ENCODE measurements at places on chromosomes 13 and 19.

DNA sequence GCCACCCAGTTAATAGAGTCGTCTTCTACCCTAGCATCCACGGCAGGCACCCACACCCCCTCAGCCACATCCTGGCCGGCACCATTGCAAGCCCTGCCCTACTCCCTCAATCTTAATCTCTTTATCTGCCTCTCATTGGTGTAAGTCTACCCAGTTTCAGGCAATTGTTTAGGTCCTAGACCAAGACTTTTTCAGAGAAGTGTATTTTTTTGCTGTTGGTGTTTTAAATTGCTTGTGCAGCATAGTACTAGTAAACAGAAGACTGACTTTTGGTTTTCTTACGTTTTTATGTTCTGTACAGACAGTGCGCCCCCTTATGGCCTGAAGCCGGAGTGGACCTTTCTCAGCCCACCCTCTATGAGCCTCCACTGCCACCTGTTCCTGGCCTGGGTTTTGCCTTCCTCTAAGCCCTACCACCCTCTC, 2.3 kb upstream of the LCP1 start:
- peak; percentile 72 for DNase-seq

DNA sequence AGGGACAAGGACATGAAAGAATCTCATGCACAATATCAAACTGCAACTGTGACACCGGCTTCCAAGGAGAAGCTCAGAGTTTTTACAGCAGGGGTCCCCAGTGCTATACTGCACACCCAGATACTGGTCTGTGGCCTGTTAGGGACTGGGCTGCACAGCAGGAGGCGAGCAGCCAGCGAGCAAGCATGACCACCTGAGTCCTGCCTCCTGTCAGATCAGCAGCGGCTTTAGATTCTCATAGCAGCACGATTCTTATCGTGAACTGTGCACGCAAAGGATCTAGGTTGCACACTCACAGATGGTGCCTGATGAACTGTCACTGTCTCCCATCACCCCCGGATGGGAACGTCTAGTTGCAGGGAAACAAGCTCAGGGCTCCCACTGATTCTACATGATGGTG, 13.1 kb upstream of the CD22 start:
- DNase-seq = no peak

- DNase-seq = no peak
These were observed 45.5 kb upstream of the DACH1 start for GRCh38 chr13:71912524-71912923.

DNA sequence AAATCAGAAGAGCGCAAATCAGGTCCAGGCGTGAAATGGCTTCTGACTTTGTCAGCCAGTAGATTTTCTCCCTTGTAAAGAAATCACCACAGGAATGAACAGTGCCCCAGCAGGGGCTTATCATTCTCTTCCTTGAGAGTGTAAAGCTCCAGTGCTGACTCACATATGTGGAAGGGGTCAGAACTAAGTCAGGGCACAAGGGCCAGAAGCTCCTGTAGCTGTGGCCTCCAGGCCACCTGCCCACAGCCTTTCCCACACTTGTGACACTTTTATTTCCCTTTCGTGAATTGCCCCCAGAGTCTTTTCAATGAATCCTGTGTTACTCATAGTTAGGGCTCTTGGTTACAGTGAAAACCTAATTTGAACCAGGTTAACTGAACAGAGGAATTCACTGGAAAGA, 99.6 kb downstream of the SUCLA2 start:
- no peak for DNase-seq

DNA sequence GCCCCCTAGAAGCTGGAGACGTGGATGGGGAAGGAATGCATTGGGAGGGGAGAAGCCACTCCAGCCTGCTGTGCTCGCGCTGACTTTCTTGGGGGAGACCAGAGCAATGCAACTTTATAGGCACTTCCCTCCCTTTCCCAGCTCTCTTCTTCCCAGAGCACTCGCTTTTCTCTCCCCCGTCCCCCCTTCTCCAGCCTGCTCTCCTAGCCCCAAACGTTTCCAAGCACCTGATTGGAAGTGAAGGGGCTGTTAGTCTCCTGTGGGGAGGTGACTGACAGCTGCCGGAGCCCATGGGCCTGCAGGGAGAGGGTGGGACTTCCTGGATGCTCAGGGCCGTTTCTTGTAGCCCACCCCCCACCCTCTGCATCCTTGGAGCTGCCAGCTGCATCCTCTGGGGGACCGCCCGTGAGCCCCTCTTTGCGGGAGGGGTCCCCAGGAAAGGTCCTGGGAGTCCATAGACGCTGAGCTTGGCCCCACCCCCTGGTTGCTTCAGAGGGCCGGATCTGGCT, 2.5 kb downstream of the HDGFL2 start:
- DNase-seq = no peak

DNA sequence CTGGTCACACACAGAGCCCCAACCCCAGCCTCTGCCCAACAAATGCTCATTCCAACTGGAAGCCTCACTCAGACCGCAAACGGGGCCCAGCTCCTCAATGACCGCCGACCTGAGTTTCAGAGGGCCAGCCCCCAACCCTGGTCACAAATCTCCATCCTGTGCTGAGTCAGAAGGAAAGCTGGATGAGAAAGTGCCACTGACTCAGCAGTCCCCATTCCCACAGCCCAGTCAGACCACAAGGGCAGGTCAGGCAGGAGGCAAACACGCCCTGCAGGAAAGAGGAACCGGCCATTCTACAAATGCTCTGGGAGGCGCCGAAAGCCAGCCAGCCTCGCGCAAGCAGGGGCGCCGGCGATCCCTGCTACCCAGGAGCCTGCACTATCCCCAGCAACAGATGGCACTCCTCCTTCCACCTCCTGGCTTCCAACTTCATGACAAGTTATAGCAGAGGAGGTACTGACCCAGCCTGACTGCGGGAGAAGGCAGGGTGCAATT, 14.1 kb upstream of the PRKD2 start:
- no peak for DNase-seq

DNA sequence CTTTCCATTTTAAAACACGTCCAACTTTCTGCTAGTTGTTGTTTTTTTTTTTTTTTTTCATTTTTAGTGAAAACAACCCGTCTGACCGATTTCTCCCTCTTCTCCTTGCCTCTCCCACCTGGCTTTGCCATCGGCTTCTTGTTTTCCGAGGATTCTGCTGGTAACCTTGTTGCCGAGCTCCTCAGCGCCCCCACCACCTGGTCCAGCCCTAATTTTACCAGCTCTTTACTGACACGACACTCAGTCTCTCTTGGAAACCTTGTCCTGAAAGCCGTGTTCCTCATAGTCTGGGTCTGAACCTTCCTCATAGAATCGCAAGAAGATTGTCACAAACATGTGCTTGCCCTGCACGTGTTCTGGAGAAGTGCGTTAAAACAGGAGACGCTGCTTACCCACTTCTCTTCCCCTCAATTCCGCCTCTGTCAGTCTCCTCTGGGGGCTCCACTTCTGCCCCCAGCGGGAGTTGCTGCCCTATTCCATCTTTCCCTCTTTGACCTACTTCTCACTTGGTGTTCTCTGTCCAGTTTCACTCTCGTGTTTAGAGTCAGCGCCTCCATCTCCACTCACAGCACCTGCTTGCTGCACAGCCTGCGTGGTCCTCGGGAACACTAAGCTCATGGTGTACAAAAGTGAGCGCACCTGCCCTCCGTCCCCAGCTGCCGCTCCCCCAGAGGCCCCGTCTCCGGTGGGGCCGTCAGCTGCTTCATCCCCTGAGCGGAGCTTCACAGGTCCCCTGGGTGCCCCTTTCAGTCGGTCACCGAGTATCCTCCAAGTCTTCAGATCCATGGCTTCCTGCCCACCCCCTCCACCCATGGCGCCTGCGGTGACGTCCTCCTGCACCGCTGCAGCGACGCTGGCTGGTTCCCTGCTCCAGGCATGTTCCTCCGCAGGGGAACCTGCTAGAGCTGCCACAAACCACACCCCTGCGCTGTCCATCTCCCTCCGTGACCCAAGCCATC, 65.1 kb downstream of the TM9SF2 start:
- no peak for DNase-seq

GRCh38 chr13:77001963-77002587, 10.2 kb downstream of the CLN5 start:
- DNase-seq = no peak

- no peak for DNase-seq
These were observed 50.3 kb upstream of the TUBGCP3 start for GRCh38 chr13:112638157-112638750.

- DNase-seq = no peak
These were observed 427 bp downstream of the RTBDN start for GRCh38 chr19:12833738-12834565.

DNA sequence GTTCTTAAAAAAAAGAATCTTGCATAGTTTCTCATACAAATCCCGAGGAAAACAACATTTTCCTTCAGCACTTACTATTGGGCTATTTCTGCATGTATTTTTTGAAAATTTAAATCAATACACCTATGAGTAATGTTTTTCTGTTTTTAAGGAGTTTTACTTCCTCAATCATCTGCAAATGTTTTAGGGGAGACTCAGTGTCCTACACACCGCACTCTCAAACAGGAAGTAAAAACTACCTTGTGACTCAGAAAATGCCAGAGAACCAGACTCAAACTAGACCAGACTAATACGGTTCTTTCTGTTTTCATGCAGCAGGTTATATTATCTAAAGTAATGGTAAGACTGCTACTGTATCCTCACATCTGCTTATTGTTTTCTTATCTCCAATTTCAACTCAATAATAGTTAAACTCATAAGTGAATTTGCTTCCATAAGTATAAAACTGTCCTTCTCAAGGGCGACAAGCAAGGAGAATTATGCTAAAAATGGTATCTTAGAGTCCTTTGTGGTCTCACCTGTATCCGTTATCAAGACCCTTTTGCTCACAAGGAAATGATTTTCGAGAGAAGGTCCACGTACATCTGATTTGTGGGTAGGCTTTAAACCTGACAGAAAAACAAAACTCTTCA, 52.5 kb downstream of the FLT3 start:
- DNase-seq = no peak

GRCh38 chr19:54523403-54523802, 20.8 kb downstream of the LAIR2 start:
- peak; percentile 44 for DNase-seq

- peak; percentile 33 for DNase-seq
These were observed 29.6 kb upstream of the RCBTB2 start for GRCh38 chr13:48562296-48563066.

DNA sequence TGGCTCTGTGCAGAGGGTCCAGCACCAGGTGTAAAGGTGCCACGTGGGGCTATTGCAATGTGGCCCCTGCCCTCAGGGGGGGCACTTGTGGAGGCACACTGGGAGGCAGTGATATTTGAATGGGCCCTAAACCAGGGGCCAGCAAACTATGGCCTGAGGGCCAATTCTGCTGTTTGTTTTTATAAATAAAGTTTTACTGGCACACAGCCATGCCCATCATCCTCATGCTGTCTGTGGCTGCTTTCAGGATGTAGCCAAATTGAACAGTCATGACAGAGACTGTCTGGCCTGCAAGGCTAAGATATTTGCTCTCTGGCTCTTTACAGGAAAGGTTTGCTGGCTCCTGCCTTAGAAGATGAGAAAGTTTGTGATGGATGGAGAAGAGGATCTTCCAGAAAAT, 33.9 kb upstream of the RANBP3 start:
- no peak for DNase-seq

GRCh38 chr19:55593096-55593772, 6.1 kb downstream of the FIZ1 start:
- DNase-seq = no peak

DNA sequence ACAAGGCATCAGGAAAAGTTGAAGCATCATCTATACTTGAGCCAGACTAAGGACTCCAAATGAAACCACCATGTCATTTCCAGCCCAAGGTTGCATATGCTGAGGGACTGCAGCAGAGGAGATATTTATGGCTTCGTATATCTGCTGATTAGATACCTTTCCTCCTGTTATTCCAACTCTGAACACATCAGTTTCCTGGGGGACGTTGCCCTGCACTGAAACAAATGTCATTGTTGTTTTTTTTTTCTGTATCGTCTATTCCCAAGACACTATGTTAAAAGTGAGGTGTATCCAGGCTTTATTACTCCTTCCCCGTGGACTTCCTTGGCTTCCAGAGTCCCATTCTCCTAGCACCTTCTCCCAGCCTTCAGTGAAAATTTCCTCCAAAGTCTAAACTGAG, at the start of gene OR7A17:
OR7A17 (minus strand) TSS at position 101 of the 400 bp plus-strand sequence. CDS start 4,777 bp downstream, outside the sequence.
- no peak for DNase-seq

GRCh38 chr13:103007427-103007762, 58.8 kb downstream of the SLC10A2 start:
- no peak for DNase-seq

- no peak for DNase-seq
These were observed 2428.4 kb upstream of the PCDH20 start for GRCh38 chr13:63843766-63844699.

- peak; percentile 45 for DNase-seq
These were observed 7.5 kb downstream of the PLA2G4C start for GRCh38 chr19:48102870-48103751.

- no peak for DNase-seq
These were observed 476.9 kb upstream of the KLHL1 start for GRCh38 chr13:70585109-70585508.

GRCh38 chr19:38290631-38291147, 13.4 kb upstream of the C19orf33 start:
- DNase-seq = no peak

DNA sequence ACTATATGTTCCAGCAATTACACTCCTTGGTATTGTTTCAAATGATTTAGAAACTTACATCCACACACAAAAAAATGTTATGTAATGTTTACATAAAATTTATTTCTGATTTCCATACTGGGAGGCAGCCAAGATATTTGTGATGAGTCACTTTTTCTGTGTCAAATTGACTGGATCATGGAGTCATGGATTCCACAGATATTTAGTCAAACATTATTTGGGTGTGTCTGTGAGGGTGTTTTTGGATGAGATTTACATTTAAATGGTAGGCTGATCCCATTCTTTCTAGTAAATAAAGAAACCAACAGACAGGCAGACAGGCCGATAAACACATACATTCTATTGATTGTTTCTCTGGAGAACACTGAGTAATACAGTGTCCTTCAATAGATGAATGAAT, 562.8 kb downstream of the SLITRK6 start:
- DNase-seq = no peak

DNA sequence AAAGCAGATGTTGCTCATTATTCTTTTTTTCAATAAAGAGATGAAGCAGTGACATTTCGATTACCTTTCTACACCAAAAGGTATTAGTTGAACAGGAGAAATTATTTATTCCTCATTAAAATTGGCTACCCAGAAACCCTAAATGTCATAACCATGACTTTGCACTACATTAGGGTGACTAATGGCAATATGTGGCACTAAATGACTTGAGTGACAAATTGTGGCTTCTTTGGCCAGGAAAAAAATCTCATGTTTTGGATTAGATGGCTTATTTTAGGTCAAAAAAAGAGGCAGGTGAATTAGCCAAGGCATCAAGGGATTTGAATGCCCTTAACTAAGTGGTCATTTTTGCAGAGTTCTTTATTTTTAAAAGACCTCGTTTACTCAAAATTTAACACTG, 353.9 kb downstream of the NDFIP2 start:
- DNase-seq = no peak

DNA sequence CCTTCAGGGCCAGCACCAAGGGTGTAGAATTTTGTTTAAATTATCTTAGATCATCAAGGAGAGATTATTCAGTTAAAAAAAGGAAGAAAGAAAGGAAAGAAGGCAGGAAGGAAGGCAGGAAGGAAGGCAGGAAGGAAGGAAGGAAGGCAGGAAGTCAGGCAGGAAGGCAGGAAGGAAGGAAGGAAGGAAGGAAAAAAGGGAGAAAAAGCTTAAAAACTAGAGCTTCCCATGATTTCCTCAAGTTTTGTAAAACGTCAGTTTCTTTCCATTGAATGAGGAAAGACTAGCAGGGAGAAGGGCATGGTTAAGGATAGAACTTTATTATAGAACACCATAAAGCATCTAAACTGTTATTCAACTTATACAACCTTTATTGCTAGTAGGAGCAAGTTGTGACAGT, 2672.0 kb upstream of the PCDH20 start:
- DNase-seq = no peak

- DNase-seq = no peak
These were observed 15.6 kb upstream of the ZNF730 start for GRCh38 chr19:23101241-23101640.

Measured in stimulated activated CD4-positive, alpha-beta T cell treated with anti-CD3 and anti-CD28 coated beads, Interleukin-2, amount 100 ng/mL, for 48 hours (primary cell).